ENCODE measurements at places on chromosomes 5 and 9.

DNA sequence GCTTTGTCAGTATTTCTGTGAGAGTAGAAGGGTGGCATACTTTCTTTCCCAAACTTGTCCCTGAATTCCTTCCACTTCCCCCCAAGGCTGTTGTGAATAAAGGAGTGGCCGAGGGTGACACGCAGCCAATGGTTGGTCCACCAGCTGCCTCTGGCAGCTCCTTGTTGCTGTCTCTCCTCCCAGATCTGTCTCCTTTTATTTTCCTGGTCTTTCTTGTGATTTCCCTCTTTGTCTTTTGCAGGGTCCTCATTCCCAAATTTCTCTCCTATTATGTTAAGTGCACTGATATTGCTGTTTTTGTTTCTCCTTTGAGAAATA lies 137.5 kb upstream of the HMHB1 start:
- DNase-seq: no peak

DNA sequence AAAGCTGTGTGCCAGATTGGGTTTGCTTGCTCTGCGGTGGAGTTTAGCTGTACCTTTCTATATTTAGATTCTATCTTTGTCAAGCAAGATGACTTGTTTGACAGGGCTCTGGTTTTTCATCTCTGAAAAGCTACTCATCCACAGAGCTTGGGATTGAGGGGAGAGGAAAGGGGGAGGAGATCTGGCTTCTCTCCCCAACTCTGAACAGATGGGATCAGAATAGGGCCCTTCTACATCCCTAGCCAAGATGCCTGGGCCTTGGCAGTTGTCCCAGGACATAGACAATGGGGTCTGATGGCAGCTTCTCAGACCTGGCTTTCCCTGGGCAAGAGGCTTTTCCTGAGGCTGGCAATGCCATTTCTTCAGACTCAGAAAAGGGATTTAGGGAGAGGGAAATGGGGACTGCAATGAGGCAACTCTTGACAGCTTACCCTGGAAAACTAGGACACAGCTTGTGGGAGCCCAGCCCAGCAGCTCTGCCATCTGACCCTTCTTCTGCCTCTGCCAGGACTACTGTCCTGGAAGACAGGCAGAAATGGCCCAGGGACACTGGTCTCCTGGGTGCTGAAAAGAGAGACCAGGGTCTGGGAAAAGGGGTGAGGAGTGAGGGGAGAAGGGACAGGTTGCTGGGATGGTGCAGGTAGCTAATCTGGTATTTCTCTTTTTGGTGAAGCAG lies 50.2 kb upstream of the ASTN2 start:
- no peak for DNase-seq

DNA sequence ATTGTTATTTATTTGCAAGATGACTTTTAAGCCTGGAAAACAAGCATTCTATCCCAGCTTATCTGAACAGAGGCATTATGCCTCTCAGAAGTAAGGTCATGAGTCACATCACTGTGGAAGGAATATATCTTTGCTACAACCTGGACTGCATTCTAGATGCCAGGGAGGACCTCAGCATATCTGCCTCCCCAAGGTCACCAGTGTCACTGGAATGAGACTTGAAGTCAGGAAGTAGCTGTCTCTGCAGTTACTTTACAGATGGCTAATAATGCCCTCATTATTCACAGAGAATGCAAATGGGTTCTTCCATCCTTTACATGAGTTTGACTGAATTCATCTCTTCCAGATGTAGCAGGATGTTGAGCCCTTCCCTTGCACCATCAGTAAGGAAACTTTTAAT lies 4.4 kb upstream of the FAM13B start:
- DNase-seq: no peak

DNA sequence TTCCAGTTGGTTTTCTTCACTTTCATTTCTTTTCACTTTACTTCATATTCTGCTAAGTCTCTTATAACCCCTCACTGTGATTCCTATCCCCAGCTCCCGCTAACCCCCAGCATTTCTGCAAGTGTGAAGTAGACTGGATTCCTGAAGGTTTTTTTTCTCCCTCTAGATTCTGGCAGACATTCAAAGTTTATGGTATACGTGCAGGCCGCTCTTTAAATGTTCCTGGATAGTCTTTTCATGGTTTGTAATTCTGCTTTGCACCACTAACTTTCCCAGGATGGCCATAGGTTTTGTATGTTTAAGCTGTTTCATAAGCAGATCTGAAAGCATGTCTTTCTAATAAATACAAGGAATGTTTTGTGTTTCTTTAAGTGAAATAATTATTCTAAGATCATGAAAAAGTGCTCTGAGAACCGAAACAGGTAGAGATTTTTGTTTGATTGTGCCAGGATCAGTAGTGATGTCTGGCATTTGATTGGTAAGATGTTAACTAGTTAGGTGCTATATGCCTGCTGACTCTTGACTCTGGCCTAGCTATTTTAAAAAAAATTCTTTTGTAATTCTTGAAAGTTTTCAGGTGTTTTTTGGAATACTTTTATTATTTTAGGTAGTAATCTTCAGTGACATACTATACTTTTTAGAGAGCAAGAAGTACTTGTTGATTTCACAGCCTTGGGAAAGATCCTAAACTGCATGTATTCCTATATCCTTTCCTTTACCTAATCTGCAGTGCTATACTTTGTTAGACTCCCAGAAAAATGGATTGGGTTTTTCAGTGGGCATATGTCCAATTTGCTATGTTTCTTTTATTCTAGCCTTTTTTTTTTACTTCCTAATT lies 29.7 kb downstream of the CNOT6 start:
- no peak for DNase-seq

- DNase-seq: no peak
Measured at GRCh38 chr5:139886213-139886612, 90.6 kb downstream of the PSD2 start.

DNA sequence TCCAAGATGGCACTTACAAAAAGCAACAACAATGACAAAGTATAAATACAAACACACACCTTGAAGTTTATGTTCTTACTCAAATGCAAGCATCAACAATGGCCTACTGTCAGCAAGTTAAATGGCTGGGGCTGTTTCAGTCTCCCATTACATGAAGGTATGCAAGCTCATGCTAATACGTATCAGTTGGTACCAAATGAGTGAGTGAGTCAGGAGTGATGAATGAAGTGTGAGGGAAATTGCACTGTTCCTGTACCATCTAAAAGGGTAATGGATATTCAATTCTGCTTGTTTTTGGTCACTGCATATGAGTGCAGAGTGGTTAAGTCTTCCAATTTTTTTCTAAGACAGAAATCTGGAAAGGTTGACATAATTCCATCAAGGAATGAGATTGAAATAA lies 964.9 kb downstream of the MAT2B start:
- no peak for DNase-seq

GRCh38 chr9:37382161-37382981 lies 40.1 kb upstream of the GRHPR start:
- no peak for DNase-seq

DNA sequence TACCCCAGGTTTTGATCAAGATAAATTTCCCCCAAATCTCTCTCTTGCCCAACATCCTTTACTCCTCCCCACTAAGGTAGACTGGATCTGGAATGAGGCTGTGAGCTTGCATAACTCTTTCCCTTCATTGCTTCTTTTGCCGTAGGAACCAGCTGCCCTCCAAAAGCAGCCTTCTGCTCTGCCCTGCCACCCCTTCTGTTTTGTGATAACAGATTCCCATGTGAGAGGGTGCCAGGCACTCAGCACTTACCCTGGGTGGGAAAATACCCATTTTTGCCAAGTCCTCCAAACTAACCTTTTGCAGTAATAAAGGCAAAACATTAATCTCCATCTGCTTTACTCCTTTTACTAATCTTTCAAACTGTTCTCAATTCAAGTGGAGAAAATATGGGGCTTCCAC lies 182.6 kb downstream of the ASTN2 start:
- no peak for DNase-seq

DNA sequence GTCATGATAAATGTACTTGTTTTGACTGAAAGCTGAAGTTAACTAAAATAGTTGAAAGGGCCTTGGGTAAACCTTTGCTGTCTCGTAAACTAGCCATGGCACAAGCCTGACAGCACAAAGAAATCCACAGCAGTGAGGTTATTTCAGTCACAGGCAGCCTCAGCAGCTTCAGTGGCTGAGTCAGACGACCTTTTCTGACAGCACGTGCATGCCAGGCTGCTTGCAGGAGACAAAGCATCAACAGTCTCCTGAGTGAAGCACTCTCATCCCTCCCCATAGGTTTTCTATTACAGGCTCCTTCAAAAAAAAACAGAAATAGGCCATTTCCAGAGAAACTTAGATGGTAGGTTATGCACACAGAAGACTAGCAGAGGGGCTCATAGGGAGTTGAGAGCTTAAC lies 34.6 kb downstream of the OXCT1 start:
- no peak for DNase-seq
